ENCODE measurements at places on chromosomes 1 and 21.

- no peak for DNase-seq
Measured at GRCh38 chr21:35624901-35625300, 435.4 kb downstream of the SETD4 start.

- DNase-seq = no peak
Measured at GRCh38 chr1:211066781-211067384, 67.1 kb downstream of the KCNH1 start.

DNA sequence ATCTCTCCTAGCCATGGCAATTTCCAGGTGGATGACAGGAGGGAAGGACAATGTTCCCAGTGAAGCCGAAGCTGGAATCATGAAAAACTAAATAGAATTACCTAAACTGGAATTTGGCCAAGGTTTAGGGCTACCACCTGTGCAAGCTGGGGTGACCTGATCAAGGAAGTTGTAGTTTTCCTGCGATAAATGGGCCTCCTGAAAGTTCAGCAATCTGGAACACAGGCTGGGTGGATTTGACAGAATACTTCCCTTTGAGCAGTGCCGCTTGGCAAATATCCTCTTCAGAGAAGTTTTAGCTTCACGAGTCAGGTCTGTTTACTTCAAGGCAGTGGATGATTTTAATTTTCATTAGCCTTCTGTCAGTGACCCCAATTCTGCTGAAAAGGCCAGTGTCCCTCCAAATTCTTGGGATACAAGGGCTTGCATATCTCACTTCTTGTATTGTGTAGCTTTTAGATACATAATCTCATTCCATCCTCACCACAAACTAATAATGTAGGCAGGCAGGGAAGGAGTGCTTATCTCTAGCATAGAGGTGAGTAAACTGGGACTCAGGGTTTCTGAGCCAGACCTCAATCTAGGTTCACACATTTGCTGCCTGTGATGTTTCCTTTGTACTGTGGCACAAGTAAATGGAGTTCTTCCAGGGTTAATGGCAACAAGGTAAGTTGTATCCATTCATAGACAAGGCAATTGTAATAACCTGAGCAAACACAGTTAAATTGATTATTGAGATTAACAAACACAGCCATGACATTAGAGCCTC, 349.4 kb downstream of the NUF2 start:
- DNase-seq = no peak

DNA sequence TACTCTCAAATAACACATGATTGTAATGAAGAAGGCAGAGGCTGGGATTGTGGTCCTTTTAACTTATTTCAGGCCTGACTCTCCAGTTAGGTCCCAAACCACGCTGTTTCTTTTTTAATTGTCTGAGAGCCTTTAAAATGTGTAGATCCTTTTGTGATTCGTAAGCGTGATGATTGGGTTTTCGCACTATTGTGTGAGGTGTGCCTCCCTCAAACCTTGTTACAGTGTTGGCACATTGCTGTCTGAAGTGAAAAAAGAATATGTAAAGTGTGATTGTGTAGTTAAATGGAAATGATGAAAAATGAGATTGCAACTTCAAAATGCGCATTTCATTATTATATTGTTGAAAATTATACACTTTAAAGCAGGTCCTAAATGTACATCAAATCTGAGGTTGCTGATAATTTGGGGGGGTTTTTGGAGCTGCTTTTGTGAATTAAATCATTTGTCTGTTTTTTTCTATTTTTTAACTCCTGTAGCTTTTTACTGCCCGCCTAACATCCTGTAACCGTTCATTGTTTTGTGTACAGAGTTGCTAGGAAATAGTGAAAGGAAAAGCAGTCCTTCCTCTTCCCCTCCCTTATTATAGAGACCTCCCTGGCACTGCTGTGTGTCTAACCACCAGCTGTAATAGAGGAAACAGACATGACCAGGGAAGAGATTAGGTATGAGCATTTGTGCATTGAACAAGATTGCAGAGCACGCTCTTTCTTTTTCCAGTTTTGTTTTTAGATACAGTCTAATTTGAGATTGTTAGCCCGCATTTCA, 43.3 kb downstream of the IARS2 start:
- no peak for DNase-seq

- DNase-seq = no peak
Measured at GRCh38 chr1:224867715-224868114, 61.8 kb upstream of the DNAH14 start.

DNA sequence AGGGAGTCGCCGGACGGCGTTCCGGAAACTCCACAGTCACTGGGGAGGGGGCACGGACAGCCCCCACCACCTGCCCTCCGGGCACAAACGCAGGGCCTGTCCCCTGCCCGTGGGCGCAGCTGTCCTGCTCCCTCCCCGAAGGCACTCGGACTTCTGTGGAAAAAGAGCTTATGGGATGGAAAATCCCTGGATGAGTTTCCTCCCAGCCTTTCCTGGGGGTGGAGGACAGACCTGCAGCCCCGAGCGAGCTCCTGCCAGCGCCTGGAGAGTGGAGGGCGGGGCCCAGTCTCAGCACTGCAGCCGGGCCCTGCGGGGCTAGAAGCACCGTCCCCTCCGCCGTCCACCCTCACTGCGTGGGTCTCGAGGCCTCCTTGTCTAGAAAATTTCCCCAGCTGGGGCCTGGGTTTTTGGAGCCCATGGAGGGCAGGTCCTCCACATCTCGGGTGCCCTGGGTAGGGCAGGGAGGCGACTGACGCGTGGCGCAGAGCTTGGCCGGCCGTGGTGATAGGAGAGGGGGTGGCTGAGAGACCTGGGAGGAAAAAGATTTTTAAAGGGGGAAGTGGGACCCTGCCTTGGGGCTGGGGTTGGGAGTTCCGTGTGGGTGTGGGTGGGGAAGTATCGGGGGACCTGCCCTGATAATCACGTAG, 6.4 kb upstream of the COL6A1 start:
- no peak for DNase-seq

DNA sequence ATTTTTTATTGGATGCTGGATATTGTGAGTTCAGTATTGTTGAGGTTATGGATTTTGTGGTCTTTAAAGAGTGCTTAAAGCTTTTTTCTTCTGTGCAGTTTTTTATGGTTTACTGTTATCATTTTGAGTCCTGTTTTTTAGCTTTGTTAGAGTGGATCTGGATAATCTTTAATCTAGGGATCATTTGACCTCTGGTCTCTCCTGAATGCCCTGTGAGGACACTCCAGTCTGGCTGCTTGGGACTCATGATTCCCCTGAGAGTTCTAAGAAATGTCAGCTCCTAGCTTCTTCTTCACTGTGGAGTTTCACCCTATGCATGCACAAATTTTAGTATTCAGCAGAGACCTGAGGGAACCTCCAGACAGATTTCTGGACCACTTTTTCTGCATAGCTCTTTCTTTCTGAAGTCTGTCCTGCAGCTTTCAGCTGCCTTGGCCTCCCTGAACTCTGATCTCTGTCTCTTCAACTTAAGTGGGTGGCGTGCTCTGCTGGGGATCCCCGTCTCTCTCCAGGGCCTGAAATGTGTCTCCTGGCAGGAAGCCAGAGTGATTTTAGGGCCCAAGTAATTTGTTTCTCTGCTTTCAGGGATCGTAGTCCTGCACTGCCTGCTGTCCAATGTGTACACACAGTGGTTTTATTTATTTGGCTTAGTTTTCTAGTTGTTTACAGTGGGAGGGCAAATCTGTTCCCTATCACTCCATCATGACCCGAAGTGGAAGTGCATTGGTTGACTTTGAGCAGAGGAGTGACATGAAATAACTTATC, 14.7 kb downstream of the PEX14 start:
- no peak for DNase-seq

- no peak for DNase-seq
Measured at GRCh38 chr1:47962750-47963492, 34.3 kb downstream of the TRABD2B start.

DNA sequence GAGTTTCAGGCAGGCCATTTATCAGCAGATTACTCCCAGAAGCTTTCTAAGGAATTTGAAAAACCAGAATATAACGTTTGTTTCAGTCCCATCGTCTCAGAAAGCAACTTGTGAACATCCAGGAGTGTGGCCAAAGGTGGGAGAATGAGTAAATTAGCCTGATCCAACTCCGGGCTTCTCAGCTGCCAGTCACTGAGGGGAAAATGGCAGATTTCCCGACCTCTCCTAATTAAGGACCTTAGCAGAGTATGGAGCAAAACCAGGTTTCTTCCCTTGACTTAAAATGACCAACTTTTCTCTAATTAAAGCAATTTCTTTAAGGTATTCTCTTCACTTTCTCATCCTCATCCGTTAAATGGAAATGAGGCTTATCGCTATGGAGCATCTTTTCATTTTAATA, 1.0 kb downstream of the CORT start:
- DNase-seq = no peak

DNA sequence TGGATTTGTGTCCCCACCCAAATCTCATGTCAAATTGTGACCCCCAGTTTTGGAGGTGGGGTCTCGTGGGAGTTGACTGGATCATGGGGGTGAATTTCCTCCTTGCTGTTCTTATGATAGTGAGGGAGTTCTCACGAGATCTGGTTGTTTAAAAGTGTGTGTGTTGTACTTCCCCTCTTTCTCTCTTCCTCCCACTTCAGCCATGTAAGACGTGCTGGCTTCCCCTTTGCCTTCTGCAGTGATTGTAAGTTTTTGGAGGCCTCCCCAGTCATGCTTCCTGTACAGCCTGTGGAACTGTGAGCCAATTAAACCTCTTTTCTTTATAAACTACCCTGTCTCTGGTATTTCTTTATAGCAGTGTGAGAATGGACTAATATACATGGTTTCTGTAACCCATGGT, 64.6 kb downstream of the RHOU start:
- no peak for DNase-seq

DNA sequence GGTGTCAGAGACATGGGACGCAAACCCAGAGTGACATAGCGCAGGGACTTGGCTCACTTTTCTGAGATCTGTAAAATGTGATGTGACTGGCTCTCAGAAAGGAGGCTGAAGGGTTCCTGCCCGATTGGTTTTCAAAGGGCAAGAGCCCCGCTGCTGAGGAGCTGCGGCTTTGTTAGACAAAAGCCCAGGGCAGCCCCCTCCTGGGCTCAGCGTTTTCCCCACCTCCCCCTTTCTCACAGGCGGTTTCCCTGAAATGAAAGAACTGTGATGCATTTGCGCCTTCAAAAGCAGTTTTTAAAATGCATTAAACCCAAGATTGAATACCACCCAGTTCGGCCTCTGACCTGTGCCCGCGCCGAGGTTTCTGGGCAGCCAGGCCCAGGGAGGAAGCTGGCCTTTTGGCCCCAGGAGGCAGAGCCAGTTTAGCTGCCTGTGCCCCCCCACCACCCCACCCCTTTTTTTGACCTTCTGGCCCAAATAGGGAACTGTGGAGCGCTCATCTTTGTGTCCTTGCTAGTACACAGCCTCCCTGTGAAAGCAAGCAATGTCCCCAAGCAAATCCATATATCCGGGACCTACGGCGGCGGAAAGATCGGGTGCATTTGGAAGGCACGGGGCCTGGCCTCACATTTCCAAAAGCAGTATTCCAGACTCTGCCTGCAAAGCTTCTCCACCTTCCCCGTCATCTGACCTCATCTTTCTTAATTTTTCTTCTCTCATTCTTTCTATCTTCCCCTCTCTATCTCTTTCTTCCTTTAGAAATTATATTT, 28.6 kb downstream of the CD247 start:
- DNase-seq = no peak

- no peak for DNase-seq
Measured at GRCh38 chr1:83998205-83998497, 781 bp downstream of the TTLL7 start.

- no peak for DNase-seq
Measured at GRCh38 chr1:70977041-70977440, 70.6 kb downstream of the PTGER3 start.

DNA sequence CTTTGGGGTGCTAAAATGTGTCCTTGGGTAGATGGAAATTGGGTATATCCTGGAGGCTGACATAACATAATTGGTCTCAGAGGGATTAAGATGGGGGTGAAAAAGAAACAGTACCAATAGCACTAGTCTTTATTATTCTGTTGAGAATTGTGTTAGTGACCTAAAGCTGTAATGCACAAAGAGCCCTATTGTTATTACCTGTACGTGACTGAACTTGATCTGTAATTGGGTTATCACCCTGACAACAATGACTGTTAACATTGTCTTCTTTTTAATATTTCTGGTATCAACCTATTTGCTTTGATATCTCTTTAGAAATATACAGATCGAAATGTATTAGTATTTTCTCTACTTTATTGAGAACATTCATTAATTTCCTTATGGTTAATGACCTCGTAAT, 147.6 kb downstream of the NEK7 start:
- DNase-seq = no peak

DNA sequence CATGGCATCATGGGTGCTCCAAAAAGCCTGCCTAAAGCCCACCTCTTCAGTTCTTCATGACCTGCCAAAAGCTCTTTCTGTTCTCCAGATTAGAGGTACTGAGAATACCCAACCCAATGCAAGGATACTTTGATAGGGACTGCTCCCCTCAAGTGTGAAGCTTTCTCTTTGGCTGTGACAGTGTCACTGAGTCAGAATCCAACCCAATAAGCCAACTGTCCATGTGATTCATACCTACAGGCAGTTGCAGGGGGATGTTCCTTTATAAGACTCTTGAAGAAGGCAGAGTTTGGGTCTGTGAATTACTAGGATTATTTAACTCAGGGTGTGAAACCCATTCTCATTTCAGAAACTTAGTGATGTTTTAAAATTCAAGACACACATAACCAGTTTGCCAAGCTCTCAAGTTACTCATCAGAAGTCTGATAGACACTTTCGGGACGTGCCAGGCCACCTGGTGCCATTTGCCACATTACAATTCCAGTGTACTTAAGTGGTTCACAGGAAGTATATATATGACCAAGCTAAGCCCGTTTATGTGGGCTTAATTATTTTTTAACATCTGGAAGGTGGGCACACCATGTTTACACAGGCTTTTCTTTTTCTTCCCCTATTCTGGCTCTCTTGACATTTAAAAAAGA, 265.8 kb downstream of the NFIA start:
- no peak for DNase-seq

- DNase-seq = no peak
Measured at GRCh38 chr1:150720703-150721102, at the start of gene HORMAD1. Gene HORMAD1 (minus strand): TSS chr1:150720895. CDS start chr1:150719505, 1,390 bp downstream.

GRCh38 chr1:151143057-151143435, 3.4 kb downstream of the SEMA6C start:
- no peak for DNase-seq

DNA sequence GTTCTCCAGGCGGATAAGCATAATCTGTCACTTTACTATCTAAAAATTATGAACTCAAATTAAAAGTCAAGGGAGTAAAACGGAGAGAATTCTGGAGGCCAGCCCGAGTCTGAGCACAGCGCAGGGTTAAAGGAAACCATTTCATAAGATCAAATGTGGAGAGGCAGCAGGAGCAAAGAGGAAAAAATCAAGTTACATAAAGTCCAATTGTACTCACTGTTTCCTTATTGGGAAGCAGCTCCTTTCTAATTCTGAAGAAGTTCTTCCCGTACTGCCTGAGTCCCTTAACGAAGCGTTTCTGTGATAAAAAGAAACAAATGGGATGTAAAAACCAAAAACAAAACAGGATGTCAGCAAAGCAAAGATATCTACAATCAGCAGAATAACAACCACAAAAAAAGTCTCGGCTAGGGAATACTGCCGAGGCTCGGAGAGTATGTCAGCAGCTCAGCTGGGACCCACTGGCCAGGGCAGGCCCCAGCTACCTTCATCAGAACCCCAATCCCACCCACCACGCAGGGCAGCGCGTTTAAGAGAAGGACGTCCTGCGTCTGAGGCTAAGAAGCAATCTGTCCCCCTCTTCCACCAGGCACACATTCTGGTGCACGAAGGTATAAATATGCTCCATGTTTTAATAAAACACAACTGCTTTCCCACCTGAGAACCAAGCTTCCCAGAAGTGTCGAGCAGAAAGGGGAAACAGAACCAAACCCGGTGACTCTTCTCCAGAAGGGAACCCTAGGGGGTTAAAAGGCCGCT, 104.8 kb downstream of the SLC45A1 start:
- no peak for DNase-seq
